ENCODE measurements at places on chromosomes 4 and X.

GRCh38 chr4:91422011-91422410 lies 881.8 kb upstream of the GRID2 start:
- DNase-seq = no peak

GRCh38 chr4:106541253-106541652 lies 172.7 kb upstream of the GIMD1 start:
- DNase-seq = no peak

GRCh38 chr4:184275766-184276165 lies 58.1 kb upstream of the ENPP6 start:
- no peak for DNase-seq

DNA sequence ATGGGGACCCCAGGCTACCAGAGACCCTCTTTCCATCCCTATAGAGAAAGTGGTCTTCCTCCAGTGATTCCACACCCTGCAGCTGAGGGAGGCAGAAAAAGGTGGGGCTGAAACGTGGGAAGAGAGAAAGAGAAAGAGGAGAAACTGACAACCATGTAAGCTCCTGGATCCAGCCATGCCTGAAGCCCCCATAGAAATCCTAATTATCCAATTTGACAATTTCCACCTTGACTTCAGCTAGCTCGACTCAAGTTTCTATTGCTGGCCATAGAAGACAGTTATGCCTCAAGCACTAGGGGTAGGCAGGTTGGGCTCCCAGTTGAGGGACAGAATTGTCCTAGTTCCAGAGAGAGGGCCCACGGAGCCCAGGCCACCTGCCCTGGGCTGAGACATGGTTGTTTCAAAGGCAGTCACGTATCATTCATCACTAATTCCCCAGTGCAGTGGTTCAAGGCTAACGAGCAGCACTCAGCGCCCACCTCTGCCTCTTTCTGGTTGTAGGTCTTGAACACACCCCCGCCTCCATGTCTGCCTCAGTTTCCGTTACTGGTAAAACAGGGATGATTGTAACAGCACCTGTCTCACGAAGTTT lies 39.8 kb upstream of the ASMTL start:
- no peak for DNase-seq

DNA sequence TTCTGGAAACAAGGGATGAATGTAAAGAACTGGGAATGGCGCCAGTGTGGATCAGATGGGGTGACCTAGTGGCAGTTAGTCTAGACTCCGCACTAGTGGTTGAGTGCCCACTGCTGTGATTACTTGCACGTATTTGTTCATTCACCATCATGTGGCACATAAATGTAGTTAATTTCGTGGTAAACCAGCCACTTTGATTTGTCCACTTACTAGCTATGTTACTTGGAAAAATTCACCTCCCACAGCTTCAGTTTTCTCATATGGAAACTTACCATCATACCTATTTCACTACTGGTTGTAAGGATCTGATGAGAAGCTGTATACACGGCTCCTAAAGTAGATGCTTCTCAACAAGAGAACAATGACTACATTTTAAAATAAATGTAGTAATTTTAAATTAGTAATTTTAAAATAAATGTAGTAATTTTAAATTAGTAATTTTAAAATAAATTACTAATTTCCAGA lies 394 bp upstream of the DYNLT3 start:
- DNase-seq = no peak

DNA sequence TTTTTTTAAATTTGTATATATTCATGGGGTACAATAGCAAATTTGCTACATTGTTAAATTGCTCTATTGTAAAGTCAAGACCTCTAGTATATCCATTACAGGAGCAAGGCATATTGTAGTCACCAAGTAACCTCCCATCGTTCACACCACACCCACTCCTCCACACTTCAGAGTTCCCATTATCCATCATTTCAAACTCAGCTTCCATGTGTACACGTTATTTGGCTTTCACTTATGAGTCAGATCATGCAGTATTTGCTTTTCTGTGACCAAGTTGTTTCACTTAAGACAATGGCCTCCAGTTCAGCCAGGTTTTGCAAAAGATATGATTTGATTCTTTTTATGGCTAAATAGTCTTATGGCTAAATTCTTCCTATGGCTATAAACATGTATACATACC lies 2614.2 kb downstream of the PCDH7 start:
- no peak for DNase-seq

DNA sequence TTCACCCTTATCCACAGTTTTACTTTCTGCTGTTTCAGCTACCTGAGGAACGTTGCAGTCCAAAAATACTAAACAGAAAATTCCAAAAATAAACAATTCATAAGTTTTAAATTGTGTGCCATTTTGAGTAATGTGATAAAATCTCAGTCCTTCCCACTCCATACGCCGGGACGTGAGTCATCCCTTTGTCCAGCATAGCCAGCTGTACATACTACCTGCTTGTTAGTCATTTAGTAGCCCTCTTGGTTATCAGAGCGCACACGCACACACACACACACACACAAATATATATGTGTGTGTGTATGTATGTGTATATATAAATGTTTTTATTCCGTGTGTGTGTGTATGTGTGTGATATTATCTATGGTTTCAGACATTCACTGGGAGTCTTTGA lies 4.8 kb upstream of the CCSER1 start:
- DNase-seq = no peak

All from eye (tissue), 1 donor.